Lower lobe of right lung (tissue), 2 donors: ENCODE measurements at places on chromosomes 13 and 19.
A peak's percentile ranks its signal among the peaks of the same experiment; 100 is the strongest.

DNA sequence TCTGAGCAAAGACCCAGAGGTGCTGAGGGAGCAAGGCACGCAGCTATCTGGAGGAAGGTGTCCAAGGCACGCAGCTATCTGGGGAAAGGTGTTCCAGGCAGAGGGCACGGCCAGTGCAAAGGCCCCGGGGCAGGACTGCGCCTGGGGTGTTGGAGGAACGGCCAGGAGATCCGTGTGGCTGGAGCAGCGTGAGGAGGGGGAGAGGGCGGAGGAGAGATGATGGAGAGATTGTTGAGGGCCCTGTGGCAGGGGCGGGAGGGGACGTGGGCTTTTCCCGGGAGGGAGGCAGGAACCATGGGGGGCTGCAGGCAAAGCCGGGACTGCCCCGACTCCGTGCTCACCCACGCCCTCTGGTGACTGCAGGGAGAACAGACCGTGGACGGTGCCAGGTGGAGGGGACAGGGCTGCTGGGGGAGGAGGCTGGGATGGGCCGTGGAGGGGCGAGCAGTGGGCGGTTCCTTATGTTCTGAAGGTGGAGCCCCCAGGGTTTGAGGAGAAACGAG is 13.3 kb upstream of the MISP start:
- DNase-seq, result peak; percentile 67

DNA sequence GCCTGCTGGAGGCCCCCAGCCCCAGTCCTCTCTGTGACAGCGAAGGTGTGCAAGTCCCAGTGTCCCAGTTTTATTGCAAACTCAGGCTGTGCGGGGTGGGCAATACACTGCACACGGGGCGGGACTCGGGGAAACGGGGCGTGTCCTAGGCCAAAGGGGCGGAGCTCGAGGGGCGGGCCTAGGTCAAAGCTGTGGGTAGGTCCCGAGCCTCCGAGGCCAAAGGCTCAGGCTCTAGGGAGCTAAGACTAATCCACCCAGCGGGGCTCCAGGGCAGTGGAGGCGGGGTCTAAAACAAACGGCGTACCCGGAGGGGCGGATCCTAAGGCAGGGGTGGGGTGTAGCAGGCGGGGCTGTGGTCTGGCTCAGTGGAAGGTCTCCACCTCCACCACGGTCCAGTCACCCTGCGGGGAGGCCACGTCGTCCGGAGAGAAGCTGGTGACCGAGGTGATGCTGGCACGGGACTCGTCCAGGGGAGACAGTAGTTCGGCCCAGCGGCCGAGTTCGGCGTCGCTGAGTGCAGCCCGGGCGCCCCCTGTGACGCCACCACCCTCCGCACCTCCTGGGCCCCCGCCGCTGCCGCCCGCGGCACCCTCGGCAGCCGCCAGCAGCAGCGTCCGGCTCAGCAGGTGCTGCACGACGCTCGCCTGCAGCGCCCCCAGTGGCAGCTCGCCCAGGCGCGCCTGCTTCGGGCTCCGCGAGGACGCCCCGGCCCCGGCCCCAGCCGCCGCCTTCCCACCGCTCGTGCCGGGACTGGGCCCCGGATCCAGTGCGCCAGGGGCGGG is 5.3 kb downstream of the PRR36 start:
- DNase-seq, result peak; percentile 83

GRCh38 chr13:45915686-45916439 is 64.3 kb upstream of the SIAH3 start:
- no peak for DNase-seq

DNA sequence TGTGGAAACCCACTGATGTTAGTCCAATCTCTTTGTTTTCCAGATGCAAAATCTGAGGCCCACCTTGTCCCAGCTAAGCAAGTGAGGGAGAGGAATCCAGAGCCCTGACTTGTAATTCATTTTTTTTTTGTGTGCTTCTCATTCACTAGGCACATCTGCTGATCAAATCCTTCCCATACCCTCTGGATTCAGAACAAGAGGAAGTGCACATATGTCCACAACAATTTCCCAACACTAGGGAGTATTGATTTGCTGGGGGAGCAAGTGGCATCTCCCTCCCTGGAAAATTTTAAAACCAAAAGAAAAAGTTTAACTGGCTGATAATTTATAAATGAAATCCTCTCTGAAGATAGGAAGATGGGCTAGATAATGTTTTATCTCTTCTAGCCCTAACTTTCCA is 94.6 kb upstream of the RFC3 start:
- no peak for DNase-seq

DNA sequence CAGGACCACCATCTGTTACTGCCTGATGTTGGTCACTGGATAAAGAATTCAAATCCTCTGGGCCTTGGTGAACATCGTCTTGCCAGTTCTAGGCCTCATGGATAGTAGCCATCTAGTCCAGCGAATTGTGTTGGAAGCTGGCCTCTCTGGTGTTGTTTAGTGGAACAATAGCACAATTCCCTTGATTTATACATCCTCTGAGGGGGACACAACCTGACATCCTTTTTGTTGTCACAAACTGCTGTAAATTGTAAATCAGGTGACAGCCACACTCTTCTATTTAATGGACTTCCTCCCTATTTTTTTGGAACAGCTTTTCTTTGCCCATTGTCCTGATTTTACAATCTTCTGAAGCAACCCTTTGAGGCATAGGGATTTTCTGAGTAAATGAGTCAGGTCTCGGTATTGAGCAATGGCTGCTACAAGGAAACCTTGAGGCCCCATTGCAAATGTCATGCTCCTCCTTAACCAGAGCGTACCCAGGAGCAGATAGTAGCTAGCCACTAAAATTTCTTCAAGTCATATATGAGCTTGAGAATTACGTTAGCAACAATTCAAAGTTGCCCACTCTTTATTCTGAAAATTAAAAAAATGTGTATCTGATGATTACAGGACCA is 263.3 kb downstream of the COG6 start:
- no peak for DNase-seq

GRCh38 chr13:51524829-51525566 is 59.3 kb upstream of the WDFY2 start:
- DNase-seq, result no peak

GRCh38 chr13:41678249-41678648 is 220.9 kb downstream of the RGCC start:
- no peak for DNase-seq

DNA sequence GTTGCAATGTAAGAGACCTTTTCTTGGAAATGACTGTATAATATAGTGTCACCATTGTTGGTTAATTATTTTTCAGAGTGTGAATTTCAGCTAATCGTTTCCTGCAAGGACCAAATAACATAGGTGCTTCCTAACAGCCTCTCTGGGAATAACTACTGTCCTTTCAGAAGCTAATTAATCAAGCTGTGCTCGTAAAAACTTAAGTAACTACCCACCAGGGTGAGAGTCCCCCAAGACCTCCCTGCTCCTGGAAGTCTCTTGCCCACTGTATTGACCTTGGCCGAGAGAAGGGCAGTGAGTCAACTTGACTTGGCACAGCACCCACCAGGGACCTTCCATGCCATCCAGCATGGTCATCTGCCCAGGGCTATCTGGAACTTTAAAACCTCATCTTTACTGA is 50.3 kb downstream of the UQCRFS1 start:
- no peak for DNase-seq

DNA sequence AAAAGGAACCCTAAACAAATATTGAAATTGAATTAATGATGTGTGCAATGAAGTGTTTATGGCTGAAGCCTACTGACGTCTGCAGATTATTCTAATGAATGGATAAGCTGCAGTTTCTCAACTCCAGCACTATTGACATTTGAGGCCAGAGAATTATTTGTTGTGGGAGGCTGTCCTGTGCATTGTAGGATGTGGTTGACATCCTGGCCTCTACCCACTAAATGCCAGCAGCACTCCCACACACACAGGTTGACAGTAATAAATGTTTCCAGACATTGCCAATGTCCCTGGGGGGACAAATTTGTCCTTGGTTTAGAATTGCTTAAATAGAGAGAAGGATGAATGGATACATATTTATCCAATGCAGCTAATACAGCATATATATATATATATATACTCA is 19.2 kb upstream of the MYH14 start:
- DNase-seq, result no peak

- DNase-seq, result no peak
Observed at GRCh38 chr19:591099-591958, 1.6 kb downstream of the HCN2 start.

GRCh38 chr19:1470305-1471009 is 8.6 kb downstream of the C19orf25 start:
- DNase-seq, result peak; percentile 64

GRCh38 chr13:72536714-72537394 is 190.6 kb downstream of the MZT1 start:
- no peak for DNase-seq

DNA sequence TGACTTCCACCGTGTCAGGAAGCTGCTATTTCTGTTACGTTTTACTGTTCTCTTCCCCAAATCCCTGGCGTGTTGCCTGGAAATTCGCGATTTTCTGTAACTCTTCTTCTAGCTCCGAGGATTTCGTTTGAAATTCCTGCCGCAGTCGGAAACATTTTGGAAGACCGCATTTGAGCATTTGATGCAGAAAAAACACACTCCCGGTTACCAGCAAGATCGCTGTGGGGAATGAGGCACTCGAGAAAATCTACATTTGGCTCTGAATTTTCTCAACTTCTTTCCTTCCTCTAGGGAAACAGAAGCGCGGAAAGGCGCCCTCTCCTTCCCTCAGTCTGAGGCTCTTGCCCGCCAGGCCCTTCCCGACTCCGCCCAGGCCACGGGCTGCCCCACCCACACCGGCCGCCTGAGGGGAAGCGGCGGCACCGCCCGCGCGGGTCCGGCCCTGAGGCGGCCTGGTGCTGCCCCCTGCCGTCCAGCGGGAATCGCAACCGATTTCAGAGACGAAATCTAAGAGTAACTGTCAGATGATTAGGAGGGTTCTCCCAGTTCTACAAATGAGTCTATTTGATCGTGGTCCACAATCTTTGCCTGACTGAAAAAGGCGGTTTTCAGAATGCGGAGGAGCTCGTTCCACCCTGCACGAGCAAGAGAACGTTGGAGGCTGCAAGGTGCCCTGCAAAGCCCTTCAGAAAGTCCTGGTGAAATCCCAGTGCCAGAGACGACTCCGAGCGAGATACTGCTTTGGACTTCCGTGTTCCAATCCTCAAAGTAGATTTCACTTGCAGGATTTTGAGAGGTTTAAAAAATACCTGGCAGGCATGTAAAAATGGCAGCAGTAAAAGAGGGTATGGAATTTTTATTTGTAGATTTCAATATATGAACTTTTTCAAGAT is 18.4 kb upstream of the TUBGCP3 start:
- DNase-seq, result peak; percentile 96

DNA sequence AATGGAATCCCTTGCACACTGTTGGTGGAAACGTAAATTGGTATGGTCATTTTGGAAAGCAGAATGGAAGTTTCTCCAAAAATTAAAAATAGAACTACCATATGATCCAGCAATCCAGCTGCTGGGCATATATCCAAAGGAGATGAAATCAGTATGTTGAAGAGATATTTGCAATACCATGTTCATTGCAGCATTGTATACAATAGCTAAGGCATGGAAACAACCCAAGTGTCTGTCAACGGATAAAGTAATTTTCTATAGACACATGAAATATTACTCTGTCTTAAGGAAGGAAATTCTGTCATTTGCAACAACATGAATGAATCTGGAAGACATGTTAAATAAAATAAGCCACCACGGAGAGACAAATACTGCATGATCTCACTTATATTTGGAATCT is 124.7 kb downstream of the GPC5 start:
- no peak for DNase-seq

DNA sequence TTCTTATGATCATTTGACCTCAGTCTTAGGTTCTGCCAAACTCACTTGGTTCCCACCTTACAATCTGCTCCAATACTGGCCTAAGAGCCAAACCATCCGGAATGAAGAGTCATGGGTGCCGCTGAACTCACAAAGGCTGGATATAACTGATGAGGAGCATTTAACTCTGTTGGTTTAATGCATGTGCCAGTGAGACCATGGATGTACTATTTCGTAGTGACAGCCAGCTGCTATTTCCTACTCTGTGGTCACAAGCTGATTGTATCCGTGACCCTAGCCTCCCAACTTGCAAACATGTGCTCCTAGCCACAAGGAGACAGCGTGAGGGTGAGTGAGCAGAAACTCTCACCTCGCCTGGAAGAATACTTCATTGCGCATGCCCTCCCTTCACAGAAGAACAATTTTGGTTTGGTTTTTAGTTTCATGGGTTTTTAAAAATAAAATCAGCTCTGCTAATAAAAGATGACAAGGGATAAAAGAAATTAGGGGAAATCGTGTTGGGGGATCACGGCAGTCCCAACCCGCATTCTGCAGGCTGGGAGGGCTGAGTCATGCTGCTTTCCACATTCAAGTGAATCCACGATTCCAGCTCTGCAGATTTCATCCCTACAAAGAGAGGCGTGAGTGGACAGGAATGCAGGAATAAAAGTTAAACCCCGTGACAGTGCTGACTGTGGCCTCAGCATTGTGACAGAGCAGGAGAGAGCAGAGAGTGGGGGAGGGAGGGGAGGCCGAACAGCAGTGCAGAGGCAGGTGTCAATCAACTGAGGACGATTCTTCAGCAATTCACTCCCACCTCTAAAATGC is 66.8 kb upstream of the RAP2A start:
- DNase-seq, result no peak

GRCh38 chr13:59671881-59672280 is 491.8 kb downstream of the DIAPH3 start:
- DNase-seq, result no peak

GRCh38 chr19:6033744-6034264 is 55.9 kb upstream of the RANBP3 start:
- DNase-seq, result peak; percentile 6

DNA sequence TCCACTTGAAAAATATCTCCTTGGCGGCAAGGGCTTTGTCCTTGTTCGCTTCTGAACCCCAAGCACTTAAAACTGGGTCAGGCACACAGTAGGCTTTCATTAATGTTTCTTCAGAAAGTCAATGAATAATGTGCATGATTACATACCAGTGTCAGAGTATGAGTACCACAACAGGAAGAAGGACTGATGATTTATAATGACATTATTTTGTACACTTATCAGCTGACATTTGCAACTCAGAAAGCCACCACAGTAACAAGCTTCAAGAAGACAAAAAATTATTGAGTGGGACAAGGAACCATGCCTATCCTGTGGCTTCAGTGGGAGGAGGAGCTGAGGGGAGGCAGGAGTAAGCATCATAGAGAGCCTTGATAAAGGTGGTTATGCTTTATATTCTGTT is 10.0 kb downstream of the POLR1D start:
- DNase-seq, result no peak

DNA sequence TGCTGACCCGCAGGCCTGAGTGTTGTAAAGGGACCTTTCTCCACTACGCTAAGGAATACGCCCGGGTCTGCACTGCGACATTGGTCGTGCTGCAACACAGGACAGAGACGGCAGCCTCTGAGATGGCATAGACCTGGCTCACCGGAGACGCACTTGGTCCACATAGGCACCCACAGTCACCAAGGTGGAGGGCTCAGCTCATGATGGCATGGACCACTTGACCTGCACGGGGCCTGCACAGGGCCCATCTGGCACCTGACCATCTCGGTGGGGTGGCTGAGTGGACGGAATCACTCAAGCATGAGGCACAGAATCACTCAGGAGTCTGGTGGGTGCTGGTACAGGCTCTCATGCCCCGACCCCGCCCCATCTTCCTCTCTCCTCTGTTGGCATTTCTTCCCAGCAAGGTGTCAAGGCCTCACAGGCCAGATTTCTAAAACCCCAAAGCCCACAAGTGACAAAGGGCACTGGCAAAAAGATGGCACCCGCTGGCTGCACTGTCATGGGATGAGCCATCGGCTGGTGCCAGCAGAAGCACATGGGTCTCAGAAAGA is 45.9 kb downstream of the TSHZ3 start:
- no peak for DNase-seq

- DNase-seq, result no peak
Observed at GRCh38 chr13:24134231-24134630, 26.3 kb upstream of the SPATA13 start.
